ENCODE measurements at places on chromosomes 6 and 20.

- DNase-seq, result peak; percentile 100
Observed at GRCh38 chr6:90369024-90369519, 72.4 kb upstream of the BACH2 start.

DNA sequence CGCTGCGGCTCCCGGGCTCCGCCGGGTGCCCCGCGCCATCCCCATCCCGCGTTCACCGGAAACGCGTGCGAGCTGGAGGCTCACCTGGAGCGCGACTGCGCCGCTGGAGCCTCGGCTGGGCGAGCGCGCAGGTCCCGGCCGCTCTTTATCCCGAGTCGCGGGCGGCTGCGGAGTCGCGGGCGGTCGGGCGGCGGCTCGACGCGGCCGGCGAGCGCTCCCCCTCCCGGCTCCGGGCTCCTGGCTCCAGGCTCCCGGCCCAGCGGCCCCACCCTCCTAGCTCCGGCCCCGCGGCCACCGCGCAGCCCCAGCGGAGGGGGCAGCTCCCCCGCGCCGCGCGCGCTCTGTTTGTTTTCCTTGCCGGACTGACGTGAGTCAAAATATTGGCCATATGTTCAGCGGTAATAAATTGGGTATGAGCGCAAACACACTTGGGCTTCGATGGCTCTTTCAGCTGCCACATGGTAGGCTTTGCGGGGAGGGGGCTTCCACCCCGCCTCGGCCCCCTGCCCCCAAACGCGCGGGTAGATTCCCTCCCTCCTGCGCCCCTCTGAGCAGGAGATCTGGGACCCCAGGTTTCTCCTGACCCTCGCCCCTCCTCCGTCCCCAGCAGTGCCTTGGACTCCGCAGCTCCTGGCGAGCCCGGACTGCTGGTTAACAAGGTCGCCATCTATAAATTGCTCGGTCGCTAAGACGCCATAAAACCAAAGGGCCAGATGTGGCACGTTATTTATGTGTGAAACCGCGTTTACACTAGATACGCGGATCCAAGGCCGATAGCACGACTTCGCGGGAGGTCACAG, 8.8 kb upstream of the NKX2-2 start:
- no peak for DNase-seq

DNA sequence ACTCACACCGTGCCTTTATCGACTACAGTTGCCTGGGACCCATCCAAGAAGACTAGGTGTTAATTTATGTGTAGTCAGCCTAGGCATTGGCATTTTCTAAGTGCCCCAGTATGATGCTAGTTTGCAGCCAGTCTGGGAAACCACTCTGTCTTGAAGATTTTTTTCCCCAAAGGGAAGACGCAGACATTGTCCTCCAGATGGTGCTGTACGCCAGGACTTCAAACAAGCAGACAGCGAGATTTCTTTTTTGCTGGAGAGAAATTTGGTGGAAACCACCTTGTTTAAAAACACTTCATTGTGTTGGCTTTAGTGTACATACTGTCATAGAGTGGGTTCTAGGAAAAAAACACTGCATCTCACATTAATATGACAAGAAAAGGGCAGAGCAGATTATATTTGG, 30.0 kb downstream of the ALDH5A1 start:
- no peak for DNase-seq

DNA sequence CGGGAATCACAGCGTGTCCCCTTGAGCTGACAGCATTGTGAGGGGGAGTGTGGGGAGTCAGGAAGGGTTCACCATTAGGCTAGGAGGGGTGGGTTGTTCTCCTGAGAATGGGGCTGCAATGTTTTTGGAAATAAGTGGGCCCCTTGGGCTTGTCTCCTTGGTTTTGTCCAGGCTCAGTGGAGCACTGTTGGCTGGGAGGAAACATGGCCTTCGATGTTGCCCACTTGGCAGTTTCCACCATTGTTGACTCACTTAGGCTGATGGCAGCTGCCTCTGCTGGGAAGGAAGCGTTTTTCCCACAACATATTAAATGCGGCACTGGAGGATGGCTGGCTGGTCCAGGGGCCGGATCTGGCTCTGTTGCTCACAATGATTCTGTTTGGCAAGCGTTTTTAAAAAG, 512.1 kb downstream of the QKI start:
- DNase-seq, result no peak

DNA sequence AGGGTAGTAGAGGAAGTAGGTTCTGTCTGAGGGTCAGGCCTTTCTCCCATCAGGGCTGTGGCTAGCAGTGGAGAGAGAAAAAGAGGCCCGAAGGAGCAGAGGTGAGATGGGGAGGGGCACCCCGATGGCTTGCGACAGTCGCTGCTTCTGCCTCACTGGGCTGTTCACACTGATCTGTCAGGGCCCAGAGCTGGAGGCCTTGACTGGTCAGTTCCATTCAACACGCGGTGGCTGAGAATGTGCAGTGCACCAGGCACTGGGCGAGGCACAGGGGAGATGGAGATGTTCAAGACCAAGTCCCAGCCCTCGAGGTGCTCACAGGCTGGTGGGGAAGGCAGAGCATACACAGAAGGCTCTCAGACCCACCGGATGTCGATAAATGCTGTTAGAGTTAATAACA, 21.4 kb downstream of the SLC12A5 start:
- DNase-seq, result no peak

GRCh38 chr20:23092384-23092756, 6.2 kb upstream of the CD93 start:
- DNase-seq, result no peak

DNA sequence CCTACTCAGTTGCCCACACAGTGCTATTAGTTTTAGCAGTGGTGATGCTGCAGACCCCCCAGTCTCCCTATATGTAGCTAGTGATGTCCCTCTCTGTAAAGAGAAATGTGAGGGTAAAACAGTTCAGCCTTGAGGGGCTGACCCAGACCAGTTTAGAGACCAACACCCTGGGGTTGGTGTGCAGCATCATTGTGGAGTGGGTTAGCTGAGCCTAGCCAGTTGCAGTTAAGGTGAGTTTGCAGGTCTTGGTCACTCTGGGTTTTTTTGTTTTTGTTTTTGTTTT, 401 bp upstream of the B3GALT4 start:
- DNase-seq, result no peak

- no peak for DNase-seq
Observed at GRCh38 chr20:10749084-10749483, 75.3 kb upstream of the JAG1 start.

DNA sequence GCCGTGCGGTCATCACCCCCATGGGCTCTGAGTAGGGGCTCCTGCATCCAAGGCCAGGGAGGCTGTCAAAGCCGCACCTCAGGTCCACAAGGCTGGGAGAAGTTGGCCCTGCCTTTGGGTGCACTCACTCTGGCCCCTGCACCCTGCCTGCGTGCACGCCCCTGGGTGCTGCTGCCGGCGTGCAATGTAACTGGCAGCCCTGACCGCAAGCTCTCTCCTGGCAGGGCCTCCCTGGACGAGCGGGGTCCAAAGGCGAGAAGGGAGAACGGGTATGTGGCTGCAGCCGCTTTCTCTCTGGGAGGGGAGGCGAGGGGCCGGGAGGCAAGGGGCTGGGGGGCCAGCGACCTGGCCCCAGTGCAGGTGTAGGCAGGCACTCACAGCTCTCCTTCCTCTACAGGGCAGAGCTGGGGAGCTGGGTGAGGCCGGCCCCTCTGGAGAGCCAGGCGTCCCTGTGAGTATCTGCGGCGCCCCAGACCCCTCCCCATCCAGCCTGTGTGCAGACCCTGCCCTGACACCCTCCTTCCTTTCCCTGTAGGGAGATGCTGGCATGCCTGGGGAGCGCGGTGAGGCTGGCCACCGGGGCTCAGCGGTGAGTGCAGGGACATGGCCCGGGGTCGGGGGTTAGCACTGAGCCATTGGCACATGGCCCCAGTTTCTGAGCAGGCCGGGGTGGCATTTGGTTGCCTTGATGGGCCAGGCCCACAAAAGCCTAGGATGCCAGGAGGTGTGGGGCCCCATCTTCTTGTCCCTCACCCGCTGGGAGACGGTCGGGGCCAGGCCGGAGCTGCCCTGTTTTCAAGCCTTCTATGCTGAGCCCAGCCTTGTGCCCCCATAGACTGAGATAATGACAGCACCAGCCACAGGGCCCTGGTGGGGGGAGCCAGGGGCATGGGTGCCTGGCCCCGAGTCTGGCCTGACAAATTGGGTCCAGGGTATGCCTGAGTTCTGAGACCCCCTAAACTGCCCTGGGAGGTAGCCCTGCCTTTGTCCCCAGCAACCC, 12.7 kb downstream of the COL9A3 start:
- no peak for DNase-seq

GRCh38 chr20:10465135-10465534, 30.0 kb downstream of the SLX4IP start:
- DNase-seq, result no peak
